ENCODE measurements at places on chromosomes 6 and 20. TPM values are rescaled to one million over a fixed set of nuclear protein-coding genes. Genes with fewer than 3 reads are reported as not detected.

- no peak for DNase-seq
These were observed 246.7 kb upstream of the MARCKS start for GRCh38 chr6:113610377-113610988.

- DNase-seq, result no peak
These were observed 61.2 kb downstream of the SSR1 start for GRCh38 chr6:7251646-7252260.

DNA sequence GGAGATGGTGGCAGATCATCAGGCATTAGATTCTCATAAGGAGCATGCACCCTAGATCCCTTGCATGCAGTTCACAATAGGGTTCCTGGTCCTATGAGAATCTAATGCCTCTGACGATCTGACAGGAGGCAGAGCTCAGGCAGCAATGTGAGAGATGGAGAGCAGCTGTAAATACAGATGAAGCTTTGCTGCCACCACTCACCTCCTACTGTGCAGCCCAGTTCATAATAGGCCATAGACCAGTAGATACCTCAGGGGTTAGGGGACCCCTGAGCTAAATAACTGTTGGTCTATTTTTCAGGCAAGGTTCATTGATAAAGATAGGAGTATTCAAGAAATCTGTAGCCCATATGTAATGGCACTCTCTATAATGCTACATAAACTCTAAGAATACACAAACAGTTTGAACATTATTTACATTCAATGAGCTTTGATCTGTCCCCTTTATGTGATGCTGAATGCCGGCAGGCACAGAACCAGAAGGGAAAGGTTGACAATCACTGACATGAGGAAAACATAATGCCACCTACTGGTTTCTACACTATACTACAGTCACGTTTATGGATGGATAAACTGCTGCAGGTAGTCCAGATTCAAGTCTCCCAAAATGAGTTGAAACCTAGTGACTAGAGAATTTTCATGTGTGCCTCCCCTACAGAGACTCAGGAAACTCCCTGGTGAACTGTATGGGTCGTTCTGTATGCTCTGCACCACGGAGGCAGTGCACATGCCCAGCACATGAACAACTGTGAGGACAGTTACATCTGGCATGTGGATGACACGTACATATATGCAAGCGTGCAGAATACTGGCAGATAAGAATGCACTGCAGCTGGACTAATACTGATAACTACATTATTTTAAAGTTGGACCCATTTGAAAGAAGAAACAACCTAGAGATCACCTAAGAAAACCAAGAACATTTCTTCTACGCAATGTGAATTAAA lies 72.0 kb downstream of the DST start:
- peak; percentile 39 for DNase-seq

DNA sequence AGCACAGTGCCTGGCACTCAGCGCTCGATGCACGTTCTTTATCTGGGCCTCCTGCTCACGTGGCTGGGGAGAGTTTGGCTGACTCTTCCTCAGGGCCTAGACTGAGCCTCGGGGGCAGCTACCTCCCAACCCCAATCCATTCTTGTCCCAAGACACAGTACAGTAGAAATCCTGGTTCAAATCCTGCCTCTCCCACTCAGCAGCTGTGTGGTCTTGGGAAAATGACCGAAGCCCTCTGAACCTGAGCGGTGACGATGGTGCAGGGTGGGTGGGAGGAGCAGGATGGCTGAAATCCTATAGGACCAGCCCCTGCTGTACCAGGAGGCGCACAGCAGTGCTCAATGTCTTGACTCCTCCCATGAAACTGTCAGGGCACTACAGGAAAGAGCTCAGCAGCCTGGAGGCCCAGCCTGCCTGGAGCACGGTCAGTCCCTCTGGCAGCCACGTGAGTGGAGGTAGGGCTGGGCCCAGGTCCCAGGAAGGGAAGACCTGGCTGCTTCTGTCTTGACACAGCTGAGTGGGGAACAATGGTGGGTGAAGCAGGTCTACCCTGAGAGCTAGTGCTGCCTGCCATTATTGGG lies 31.5 kb downstream of the PDRG1 start:
- no peak for DNase-seq

Gene C20orf96
- total RNA-seq, result 1.1 TPM

Gene PGC
- total RNA-seq, result not detected

Gene TP53TG5
- not detected for total RNA-seq

Data from IMR-90 (cell line).